ENCODE measurements at places on chromosomes 2 and 18.

DNA sequence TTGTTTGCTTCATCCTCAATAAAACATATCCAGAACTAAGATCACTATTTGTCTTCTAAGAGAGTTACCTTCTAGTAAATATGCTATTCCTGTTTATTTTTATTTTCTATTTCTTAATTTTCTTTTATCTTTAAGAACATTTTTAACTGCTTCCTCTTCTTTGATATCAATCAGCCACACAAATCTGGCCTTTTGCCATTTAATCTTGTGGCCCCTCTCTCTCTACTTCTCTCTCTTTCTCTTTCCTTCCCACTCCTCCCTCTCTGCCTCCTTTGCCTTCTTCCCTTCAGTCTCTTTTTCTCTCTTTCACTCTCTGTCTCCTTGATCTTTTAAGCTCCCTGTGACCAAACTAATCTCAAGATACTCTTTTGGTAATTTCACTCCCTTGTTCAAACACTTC is 108.4 kb downstream of the GRB14 start:
- no peak for DNase-seq

GRCh38 chr18:23682045-23682444 is 7.2 kb upstream of the LAMA3 start:
- DNase-seq: no peak

DNA sequence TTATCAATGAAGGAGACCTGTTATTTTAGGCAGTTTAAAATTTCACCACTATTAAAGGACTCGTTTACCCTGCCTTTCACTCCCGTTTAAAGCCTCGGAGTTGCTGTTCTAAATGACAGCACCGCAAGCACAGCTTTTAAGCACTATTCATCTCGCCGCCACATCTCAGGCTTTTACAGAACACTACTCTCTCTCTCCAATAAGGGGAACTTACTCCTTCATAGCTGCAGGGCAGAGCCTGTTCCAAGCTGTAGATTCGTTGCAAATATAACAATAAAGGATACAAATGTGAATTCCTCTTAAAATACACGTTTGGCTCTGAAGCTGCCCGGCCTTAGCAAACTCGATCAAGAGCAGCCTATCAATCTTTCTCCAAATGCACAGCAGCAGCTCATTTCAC is 271.8 kb downstream of the ZNF521 start:
- DNase-seq: no peak

GRCh38 chr2:99974275-99974674 is 168.1 kb downstream of the AFF3 start:
- DNase-seq: no peak

- no peak for DNase-seq
Observed at GRCh38 chr2:25043241-25043867, 1.5 kb downstream of the EFR3B start.

DNA sequence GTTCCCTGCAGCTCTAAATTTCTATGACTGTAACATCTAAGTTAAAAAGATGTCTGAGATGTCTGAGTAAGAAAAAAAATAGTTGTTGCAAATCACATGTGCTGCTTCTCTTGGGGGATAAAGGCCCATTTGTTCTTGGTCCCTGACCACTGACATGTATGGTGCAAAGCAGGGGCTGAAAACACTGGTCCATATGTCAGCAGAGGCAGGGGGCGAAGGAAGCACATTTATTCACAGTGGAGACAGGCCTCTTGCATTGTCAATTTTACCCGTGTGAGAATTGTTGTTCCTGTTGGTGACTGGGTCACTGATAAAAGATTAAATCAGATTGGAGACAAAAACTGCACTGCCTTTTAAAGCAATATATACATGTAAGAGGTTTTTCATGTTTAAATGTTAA is 38.8 kb downstream of the PRKCE start:
- DNase-seq: no peak

DNA sequence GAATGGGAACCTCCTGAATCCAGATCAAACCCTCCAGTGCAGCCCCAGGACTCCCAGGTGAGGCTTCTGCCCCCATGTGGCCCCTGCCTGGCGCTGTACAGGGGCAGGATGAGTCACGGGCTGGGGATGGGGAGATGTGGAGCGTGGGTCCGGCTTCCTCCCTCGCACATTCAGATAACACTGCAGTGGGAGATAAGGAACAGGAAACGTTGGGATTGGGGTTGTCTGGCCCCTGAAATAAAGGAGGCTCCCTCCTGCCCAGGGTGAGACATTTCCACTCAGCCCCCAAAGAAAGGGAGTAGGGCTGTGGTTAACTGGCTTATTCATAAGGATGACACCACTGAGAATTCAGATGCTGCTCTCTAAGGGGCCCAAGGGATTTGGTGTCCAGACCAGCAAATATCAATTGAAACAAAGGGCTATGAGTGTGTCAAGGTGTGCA is 30.7 kb downstream of the IGFBP5 start:
- no peak for DNase-seq

DNA sequence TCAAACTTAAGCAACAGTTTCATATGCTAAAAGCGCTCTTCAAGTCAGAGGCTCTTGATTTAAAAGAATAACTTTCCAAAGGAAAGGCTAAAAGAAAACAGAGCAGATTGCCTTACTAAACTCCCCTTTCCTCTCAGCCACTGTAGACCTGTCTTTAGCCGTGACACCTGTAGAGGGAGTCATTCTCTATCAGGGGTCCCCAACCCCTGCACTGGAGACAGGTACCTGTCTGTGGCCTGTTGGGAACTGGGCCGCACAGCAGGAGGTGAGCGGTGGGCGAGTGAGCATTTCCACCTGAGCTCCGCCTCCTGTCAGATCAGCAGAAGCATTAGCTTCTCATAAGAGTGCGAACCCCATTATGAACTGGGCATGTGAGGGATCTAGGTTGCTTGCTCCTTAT is 9.6 kb downstream of the SLC14A1 start:
- no peak for DNase-seq

GRCh38 chr2:152022090-152022489 is 76.8 kb downstream of the CACNB4 start:
- DNase-seq: no peak

GRCh38 chr2:109166811-109167210 is 37.8 kb downstream of the SH3RF3 start:
- no peak for DNase-seq

DNA sequence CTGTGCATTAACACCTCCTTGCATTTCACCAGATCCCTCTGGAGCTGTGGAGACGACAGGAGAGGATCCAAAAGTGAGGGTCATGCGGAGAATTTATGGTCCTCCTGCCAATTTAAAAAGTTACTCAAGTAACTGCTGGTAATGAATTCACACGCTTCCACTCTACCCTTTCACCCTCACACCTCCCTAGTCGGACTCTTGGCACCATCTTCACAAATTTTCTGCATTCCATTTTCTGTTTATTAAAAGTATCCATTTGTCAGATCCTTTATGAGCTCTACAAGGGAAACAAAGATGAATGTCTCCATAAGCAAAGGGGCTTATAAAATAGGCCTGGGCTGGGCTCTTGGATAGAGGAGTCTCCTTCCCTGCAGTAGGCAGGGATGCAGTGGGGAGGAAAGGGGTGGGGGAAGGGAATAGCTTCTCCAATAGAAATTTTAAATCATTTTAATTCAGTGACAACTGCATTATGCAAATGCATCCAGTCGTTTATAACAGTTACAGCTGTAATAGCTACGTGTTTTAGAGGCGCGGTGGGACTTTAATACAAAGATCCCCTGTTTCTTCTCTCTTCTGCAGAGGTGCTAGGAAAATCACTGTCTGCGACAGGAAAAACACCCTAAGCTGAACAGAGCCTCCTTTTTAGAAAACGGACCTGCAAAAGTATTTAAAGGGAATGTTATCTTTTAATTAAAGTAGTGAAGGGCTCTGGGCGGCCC is 132.2 kb downstream of the EPHA4 start:
- DNase-seq: no peak

DNA sequence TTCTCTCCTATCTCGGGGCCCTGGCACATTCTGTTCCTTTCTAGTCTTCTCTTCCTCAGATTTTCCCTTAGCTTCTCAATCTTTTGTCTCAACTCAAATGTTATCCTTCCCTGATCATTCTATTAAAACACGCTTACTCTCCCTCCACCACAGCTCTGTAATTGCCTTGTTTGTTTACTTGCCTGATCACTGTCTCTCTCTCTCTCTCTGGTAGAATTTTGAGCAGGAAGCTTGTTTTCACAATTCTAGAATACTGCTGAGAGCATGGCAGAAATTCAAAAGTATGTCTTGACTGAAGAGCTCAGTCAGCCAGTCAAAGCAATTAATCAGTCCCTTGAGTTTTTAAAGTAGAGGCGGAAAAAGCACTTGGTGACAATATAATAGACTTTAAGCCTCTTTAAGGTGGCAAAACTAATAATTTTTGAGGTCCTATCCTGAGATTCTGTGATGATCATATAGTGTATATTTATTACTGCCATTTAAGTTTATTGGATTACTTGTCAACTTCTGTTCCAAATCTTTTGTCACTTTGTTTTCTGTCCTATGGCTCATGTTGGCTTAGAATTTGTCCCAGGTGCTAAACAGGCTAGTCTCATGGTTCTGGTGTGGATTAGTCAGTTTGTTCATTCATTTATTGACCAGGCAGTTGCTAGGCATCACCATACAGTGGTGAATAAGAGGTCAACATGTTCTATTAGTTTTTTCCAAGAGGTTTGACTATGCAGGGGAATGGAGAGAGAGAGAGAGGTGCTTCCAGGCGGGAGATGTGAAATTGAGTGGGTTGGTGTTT is 2.3 kb downstream of the PSMD1 start:
- DNase-seq: no peak

GRCh38 chr2:85769983-85770362 is 16.2 kb downstream of the ATOH8 start:
- DNase-seq: no peak

DNA sequence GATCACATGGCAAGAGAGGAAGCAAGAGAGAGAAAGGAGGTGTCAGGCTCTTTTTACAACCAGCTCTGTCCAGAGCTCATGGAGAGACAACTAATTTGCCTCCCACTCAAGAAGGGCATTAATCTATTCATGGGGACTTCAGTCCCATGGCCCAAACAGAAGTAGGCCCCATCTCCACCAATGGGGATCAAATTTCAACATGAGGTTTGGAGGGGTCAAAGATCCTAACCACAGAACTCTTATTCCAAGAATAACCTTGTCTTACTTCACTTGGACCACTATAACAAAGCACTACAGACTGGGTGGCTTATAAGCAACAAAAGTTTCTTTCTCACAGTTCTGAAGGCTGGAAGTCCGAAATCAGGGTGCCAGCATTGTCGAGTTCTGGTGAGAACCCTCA is 31.8 kb downstream of the GRB14 start:
- no peak for DNase-seq

DNA sequence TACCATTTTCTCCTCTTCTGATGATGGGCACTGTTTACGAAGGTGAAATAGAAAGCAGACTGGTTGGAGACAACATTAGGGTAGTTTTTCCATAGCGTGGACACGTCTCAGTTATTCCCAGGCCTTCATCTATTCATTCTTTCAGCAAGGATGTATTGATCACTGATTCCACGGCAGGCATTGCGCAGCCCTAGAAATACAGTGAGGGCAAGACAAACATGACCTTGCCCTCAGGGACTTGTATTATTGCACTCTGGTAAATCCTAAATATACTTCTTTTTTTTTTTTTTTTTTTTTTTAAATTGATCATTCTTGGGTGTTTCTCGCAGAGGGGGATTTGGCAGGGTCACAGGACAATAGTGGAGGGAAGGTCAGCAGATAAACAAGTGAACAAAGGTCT is 167.3 kb upstream of the SPRED2 start:
- no peak for DNase-seq

- no peak for DNase-seq
Observed at GRCh38 chr2:43180897-43181296, 45.5 kb downstream of the ZFP36L2 start.

DNA sequence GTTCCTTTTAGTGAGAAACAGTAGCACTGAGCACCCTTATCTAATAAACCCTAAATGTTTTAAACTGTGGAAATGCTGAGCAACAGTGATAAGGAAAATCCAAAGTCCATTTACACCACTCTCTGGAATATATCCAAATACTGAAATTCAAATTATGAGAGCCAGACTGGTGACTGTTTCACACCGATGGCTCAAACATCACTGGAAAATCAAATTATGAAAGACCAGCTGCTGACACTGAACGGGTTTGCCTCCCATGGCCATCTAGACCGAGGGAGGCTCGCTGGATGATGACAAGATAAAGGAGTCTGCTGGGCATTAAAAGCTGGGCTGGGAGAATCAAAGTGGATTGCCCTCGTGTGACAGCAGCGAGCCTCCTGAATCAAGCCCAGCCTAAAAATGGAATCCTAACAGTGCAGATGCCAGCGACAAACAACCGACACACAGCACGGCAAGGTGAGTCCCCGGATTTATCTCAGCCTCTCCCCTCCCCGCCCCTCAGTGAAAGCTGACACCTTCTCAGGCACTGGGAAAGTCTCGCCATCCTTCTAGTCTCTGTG is 30.3 kb downstream of the SERPINE2 start:
- no peak for DNase-seq

GRCh38 chr2:127453392-127454171 is 35.4 kb downstream of the PROC start:
- no peak for DNase-seq

GRCh38 chr2:129205766-129206165 is 773.7 kb upstream of the RAB6C start:
- no peak for DNase-seq

DNA sequence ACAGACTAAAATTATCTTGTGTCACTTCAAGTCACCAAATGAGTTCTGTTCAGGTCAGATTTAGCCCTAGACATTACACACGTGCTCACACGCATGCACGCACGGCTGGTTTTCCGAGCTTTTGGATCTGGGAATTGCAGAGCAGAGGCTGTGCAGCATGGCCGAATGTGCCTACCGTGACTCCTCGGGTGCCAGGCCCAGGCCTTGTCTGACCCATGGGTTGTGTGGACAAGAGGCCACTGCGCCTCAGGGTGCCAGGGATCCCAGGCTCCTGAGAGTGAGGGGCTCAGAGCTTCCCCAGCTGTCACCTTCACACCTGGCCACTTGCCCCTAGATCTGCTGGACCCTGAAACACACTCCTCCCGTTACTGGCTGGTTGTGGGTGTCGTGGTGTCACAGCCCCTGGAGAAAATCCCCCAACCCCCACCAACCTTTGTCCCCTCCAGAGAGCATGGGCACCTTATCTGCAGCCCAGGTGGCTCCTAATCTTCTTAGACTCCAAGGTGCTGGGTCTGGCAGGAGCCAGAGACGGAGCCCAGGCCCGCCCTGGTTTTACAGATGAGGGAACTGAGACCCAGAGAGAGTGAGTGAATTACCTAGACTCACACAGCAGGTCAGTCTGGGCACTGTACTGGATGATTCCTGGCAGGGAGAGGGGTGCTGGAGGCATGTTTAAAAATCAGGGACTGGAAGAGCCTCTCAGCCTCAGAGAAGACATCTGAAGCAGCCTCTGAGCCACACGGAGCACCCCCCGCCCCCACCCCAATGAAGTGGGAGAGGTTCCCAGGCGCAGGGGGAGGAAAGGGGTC is 56.8 kb downstream of the ATOH8 start:
- DNase-seq: no peak
